ENCODE measurements at places on chromosomes 2 and 18. TPM values are rescaled to one million over a fixed set of nuclear protein-coding genes. Genes with fewer than 3 reads are reported as not detected.

The RND3 gene
- polyA plus RNA-seq, result not detected

The RAB12 gene
- 1.0 TPM for polyA plus RNA-seq

The PPM1B gene
- polyA plus RNA-seq, result 53.4 TPM

The AGAP1 gene
- polyA plus RNA-seq, result not detected

The SERPINB10 gene
- polyA plus RNA-seq, result not detected

The KIF5C gene
- 0.82 TPM for polyA plus RNA-seq

The C2orf78 gene
- polyA plus RNA-seq, result not detected

The FZD7 gene
- polyA plus RNA-seq, result not detected
